ENCODE measurements at places on chromosomes 4 and X. TPM values are rescaled to one million over a fixed set of nuclear protein-coding genes. Genes with fewer than 3 reads are reported as not detected.

- DNase-seq: no peak
Measured at GRCh38 chr4:127669691-127670090, 36.9 kb downstream of the INTU start.

DNA sequence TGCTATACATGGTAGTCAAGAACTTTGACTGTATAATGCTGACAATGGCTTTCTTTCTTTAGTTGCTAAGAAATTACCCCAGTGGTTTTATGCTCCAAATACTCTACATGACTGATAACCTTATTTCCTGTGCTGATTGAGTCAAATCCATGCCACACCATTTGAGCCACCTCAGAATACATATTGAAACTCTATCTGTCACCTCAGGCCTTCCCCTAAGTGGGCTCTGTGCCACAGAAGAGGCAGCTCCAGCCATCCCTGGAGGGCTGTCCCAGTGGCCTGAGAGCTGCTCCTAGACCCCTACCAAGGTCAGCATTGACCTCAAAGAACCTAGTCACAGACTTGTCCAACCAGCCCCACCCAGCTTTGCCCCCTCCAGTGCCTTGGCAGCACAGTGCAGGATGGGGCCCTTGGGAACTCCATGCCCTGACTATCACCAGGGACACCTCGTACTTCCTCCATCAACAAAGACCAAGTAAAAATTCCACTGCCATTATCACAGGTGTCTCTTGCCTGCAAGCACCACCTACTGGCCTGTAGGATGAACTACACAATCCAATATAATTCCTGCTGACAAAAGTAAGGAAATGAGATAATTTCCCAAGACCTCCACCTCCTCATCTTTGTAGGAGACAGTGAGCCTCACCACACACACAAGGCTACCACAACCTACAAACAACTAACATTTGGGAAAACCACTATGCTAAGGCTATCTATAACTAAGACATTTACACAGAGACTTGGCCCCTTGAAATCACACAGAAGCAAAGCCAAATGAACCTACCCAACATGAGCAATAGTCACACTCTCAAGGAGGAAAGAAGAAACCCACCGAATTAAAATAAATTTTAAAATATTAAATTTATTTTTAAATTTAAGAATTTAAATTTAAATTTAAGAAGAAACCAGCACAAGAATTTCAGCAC is 239.9 kb downstream of the NKX6-1 start:
- no peak for DNase-seq

DNA sequence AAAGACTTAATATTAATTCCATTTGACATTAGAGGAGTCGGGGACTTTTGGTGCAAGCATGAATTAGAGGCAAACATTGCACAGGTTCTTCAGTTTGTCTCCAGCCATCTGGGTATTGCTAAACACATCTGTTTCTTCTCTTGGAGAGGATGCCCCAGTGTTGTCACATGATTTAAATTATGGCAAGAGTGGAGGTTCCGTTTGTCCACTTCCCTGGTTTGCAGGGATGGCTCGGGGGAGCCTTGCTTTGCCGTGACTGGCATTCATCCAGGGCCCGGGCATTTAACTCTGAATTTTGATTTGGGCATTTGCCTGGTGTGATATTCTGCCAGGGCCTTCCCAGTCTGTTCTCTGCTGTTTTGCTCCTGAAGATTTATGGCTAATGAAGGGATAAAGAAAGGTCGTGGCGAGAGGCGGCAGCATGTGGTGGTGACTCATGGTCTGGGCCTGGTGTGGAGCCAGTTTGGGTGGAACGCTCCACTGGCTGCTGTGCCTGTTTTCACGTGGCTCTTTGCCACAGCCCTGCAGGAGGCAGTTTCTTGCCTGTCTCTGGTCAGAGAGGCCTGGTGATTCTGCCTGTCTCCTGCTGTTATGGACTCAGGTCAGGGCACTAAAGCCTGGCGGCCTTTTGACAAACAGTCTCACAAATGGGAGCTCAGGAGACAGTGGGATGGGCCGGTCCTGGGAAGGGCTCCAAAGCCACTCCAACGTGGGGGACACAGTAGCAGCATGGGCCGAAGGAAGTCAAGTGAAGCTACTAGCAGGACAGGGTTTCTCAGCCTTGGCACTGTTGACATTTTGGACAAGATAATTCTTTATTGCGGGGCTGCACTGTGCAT is 99.4 kb upstream of the PGRMC2 start:
- DNase-seq: peak; percentile 79

- DNase-seq: no peak
Measured at GRCh38 chr4:3366893-3367775, 74.3 kb downstream of the RGS12 start.

- no peak for DNase-seq
Measured at GRCh38 chr4:90081432-90082144, 45.6 kb upstream of the CCSER1 start.

DNA sequence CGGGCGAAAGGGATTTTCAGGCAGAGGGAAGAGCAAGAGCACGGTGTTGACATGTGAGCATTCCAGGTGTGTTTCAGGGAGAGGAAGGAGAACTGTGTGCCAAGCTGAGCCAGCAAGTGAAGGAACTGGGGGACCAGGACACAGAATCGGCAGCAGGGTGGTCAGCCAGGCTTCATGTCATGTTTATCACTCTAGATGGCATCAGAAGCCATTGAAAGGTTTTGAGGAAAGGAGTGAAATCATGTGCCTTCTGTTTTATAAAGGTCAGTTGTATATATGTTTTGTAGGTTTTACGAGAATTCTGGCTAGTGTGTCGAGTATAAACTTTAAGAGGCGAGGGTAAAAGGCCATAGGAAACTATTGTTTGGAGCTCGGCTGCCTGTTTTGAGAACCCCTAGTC is 682.3 kb downstream of the TRIML1 start:
- DNase-seq: no peak

DNA sequence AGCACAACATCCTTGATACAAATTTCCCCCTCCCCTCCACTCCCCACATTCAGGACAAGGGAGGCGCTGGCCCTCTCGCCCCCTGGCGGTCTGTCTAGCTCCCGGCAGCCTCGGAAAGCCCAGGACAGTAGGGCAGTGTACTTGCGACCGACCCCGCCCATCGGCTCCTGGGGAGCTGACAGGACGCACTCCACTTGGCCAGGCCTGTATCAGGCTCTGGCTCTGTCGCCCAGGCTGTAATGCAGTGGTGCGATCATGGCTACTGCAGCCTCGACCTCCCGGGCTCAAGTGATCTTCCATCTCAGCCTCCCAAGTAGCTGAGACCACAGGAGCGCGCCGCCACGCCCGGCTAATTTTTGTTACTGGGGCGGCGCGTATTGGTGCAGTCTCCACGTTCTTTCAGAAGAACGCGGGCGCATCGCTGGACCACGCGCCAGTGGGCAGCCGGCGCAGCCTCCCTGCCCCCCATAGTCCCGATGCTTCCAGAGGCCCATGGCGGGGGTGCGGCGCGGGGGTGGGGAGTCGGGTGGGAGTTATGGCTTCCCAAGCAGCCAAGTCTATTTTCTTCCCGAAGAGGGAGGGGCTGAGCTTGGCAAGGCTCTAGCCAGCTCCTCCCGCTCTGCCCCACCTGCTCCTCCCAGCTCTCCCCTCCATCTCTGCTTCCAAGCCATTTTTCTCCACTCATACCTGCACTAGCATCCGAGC is 7.8 kb upstream of the AKAP14 start:
- peak; percentile 73 for DNase-seq

GRCh38 chr4:68152411-68152810 is 22.7 kb upstream of the TMPRSS11F start:
- DNase-seq: no peak

DGKK gene
- not detected for total RNA-seq

IL21 gene
- total RNA-seq: not detected

DCAF16 gene
- 9.0 TPM for total RNA-seq

POU4F2 gene
- total RNA-seq: not detected

GAGE13 gene
- total RNA-seq: not detected

RTL5 gene
- total RNA-seq: 1.4 TPM

FOXR2 gene
- total RNA-seq: not detected

FSTL5 gene
- total RNA-seq: not detected
